ENCODE measurements at places on chromosomes 16 and 17.

- DNase-seq = no peak
These were observed 414 bp downstream of the NARF start for GRCh38 chr17:82458885-82459424.

DNA sequence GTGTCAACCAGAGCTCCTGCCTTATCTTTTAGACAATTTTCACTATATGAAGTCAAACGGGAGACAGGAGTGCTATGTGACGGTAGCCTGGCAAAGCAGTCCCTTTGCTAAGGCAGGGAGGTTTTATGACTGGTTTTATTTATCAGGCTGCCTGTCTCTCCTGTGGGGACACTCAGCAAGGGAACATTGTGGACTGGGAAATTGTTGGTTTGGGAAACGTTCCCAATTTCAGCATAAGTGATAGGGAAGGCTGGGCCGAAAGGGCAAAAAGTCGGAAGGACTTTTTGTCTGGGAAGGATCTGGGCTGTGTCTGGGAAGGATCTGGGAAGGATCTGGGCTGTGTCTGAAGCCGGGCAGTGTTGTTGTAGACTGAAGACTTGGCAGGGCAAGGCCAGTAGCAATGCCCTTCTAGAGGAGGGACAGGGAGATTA, 211.2 kb downstream of the PARN start:
- DNase-seq = no peak

DNA sequence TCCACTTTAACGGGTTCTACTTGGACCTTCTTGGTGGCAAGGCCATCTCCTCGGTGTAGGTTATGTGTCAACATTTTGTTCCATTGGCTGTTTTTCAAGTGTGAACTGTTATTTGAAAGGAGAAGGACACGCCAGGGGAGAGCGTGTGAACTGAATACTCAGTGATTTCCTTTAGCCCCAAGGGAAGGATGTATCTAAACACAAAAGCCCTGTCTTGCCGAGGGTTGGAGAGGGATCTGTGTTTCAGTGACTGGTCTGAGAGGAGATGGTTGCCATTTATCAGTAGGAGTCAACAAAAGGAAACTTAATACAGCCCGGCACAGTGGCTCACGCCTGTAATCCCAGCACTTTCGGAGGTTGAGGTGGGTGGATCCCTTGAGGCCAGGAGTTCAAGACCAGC, 50.0 kb downstream of the USP10 start:
- no peak for DNase-seq

DNA sequence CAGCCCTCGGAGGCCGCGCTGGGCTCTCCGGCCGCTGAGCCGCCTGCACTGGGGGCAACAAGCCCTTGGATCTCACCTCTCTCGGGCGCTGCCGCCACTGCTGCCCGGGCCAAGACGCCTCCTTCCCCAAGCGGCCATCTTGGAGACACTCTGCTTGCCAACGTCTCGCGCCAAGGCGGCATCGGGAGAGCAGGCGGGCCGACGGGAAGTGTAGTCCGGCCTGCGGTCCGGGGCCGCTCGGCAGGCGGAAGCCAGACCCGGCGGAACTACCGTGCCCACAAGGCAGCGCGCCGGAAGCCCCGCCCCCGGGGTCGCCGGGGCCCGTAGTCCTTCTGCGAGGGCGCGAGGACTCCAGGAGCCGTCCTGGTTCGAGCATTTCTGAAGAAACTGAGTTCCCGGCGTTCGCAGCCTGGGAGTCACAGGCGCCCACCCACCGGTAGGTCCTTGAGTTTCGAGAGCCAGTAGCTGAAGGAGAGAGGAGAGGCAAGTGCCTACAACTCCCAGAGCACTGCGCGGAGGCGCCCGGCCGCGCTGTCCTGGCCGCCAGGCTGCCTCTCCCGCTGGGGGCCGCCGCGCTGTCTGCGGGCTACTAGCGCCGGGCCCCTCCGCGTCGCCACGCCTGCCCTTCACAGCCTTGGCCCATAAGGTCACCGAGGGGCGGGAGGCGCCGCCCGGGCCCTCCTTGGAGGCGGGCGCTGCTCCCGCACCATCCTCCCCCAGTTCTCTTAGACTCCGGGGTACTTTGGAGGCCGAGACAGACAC, at the start of gene TMEM11:
TMEM11 (minus strand) TSS at position 147 of the 762 bp plus-strand sequence; CDS start at position 138, 9 bp downstream.
- peak; percentile 88 for DNase-seq

GRCh38 chr16:29290631-29291247, 115.8 kb downstream of the NPIPB11 start:
- peak; percentile 33 for DNase-seq

Data from stimulated activated CD8-positive, alpha-beta memory T cell treated with anti-CD3 and anti-CD28 coated beads, Interleukin-12 subunit alpha, Interleukin-12 subunit beta, amount 100 ng/mL, for 1 hour (primary cell).